ENCODE measurements at places on chromosomes 16 and 17. TPM values are rescaled to one million over a fixed set of nuclear protein-coding genes. Genes with fewer than 3 reads are reported as not detected.

Gene ACSM5
- total RNA-seq = not detected

Gene GJC1
- 10.2 TPM for total RNA-seq

Gene ITGB3
- total RNA-seq = 4.7 TPM

Gene TM4SF5
- total RNA-seq = not detected

Gene SP6
- under 0.01 TPM for total RNA-seq

Gene SALL1
- total RNA-seq = 0.16 TPM

Gene KRTAP4-5
- total RNA-seq = not detected

Gene ZNF385C
- not detected for total RNA-seq

Gene SLC6A2
- total RNA-seq = not detected

Gene KRT27
- total RNA-seq = not detected

Gene RNU2-1
- not detected for total RNA-seq

Gene MARF1
- total RNA-seq = 12.8 TPM

Gene TLCD3B
- total RNA-seq = not detected

Gene CEP112
- 4.3 TPM for total RNA-seq

Gene TPPP3
- total RNA-seq = 2.0 TPM

Gene TMED6
- total RNA-seq = not detected

Gene JMJD6
- total RNA-seq = 13.7 TPM

Gene CLDN9
- total RNA-seq = under 0.01 TPM

Gene CRHR1
- total RNA-seq = not detected

Gene GP1BA
- total RNA-seq = not detected

Gene MYH13
- total RNA-seq = not detected

Gene CDYL2
- total RNA-seq = 2.0 TPM

Gene DRC3
- total RNA-seq = 2.1 TPM

Gene GTF3C1
- 79.9 TPM for total RNA-seq

Gene NTN3
- 1.4 TPM for total RNA-seq

Gene HOXB3
- total RNA-seq = 10.2 TPM

Gene ZNF287
- 5.8 TPM for total RNA-seq

Gene ZACN
- total RNA-seq = under 0.01 TPM

Gene ASPA
- total RNA-seq = 3.3 TPM

Gene AIPL1
- total RNA-seq = not detected

Gene RNF43
- under 0.01 TPM for total RNA-seq
